ENCODE measurements at places on chromosomes 1 and 21.

DNA sequence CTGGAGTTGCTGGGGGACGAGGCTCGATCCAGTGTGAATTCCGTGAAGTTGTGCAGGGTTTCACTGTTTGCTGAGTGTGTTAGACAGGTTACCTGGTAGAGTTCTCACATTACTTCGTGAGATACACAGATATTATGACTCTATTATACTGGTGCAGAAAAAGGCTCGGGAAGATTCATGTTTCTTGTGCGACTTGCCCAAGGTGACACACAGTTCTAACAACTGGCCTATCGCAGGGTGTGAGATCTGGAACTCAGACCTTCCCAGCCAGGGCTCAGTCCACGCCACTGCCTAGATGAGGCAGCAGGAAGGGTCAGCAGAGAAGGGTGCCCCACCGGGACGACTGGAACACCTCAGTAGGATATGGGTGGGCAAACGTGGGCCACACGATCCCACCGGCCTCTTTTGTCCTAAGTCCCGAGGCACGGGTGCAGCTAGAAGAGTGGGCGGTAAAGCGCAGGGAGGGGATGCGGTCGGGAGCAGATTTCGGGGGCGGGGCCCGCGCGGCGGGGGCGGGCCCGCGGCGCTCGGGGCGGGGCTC lies 296 bp upstream of the RNPEP start:
- no peak for DNase-seq

DNA sequence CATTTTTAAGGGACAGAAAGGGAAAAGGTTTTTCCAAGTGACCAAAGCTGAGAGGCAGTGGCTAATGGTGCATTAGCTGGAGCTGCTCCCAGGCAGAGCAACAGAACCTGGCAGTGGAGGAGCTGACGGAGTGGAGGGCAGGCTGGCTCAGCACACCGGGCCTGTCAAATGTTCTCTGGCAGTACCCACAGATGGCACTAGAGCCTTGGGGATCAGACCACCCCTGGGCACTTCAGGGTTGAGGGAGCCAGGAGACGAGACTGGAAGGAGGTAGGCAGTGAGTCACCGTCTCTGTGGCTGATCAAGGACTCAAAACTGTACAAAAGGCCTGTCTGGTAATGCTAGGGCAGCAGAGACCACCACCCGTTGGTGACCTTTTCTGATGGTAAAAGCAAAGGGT lies 121.7 kb upstream of the KIAA0040 start:
- DNase-seq: no peak

DNA sequence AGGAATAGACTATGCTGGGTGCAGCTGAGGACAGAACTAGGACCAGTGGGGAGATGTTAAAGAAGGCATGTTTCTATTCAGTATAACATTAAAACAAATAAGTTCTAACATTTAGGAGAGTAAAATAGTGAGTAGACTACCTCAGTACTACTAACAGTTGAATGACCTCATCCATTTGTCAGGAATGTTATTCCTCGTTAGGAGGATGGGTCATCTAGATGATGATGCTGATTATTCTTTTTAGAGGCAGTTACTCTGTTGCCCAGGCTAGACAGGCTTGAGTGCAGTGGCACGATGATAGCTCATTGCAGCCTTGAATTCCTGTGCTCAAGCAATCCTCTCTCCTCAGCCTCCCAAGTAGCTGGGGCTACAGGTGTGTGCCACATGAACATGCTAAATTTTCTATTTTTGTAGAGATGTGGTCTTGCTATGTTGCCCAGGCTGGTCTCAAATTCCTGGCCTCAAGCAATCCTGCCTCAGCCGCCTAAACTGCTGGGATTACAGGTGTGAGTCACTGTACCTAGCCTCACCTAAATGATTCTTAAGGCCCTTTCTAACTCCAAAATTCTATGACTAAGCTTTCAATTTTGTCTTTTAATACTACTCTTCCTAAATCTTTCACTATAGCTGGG lies 9.3 kb downstream of the EEIG2 start:
- no peak for DNase-seq

DNA sequence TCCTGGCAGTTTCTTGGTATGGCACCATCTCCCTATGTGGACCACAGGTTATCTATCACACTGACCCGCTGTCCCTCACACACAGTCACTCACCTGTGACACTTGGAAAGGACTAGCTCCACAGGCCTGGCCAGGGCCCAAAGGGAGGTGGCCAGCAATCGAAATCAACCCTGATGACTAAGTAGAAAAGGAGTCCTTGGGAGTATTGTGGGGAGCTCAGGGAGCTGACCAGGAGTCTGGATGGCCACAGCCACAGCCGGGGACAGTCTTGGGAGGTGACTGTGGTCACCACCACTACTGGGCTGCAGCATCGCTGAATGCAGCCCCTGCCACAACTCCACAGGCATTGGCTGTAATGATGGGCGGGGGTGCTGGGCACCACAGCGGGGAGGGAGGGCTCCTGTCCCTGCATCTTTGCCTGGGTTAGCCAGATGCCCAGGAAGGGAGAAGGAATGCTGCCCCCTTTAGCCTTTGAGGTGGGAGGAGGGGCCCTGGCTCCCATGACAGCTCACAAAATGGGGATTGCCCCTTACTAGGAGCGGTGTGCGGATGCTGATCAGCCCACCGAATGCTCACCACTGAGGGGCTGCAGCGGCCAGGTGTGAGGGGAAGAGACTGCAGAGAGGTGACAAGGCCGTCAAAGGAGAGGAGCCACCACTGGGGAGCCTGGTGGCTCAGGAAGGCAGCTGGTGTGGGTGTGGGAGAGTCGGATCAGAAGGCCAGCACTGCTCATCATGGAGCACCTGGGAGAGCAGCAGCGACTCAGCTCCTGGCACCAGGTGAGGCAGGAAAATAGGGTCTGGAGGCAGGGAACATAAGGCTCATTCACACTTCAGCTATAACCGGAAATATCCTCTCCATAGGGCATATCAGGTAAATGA lies 61.3 kb downstream of the H3-3A start:
- DNase-seq: no peak

- no peak for DNase-seq
These were observed 69.9 kb upstream of the USP25 start for GRCh38 chr21:15659753-15660422.

DNA sequence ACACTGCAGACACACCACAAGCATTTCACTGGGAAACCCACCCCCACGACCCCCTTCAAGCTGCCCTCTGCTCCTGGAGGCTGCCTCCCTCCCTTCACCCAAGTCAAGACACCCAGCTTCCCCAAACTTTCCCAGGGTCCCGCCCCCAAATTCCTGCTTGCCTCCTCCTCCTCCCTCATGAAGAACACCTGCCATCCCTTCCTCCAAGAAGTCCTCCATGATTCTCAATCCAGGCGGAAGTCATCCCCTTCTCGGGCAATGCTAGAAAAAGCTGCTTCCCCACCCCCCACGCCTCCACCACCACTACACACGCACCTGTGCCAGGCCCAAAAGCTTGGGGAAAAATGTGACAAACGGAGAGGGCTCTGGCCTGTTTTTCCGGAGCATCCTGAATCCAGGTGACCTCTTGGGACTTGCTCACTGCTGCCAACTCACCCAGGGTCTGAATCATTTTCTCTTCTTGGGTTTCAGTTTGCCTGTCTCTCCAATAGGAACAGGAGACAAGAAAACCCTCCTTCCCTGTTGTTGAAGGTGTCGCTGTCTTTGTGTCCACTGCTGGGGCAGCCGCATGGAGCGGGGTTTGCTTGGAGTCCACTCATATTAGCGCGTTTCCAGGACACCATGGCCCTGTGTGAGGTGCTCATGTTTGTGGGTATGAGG lies 101.0 kb upstream of the CASZ1 start:
- DNase-seq: no peak

GRCh38 chr1:23867542-23867894 lies 572 bp downstream of the FUCA1 start:
- no peak for DNase-seq

DNA sequence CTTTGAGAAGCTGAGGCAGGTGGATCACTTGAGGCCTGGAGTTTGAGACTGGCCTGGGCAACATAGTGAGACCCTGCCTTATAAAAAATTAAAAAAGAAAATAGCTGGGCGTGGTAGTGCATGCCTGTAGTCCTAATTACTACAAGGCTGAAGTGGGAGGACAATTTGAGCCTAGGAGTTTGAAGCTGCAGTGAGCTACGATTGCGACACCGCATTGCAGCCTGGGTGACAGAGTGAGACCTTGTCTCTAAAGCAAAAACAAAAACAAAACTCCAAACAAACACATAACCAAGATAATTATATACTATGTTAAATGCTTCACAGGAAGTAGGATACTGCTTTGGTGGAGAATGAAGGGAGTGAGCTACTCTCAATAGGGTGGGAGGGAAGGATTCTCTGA lies 5.4 kb upstream of the PAFAH2 start:
- no peak for DNase-seq

DNA sequence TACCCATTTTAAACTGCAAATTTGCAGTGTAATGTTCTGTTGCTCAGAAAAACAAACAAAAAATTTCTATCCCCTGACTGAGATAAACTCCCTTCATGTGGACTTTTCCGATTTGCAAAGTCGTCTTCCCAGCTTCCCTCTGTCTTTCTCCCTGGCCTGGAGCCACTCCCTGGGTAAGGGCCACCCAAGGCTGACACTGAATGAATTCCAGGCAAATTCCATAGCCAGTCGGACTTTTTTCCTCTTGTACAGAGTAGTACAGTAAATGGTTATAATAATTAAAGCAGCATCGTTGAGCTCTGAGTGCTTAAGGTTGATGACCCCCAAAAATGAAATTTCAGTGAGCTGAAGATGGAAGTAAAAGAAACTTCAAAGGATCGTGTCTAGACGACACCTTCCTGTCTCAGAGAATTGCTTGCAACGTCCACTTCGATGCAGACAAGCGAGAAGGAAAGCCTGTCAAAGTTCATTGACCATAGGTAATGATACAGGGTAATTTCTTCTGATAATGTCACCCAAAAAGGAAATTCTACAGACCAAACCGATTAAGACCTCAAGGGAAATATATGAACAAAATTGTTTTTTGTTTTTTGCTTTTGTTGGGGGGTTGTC lies 33.6 kb upstream of the LHX8 start:
- DNase-seq: no peak

DNA sequence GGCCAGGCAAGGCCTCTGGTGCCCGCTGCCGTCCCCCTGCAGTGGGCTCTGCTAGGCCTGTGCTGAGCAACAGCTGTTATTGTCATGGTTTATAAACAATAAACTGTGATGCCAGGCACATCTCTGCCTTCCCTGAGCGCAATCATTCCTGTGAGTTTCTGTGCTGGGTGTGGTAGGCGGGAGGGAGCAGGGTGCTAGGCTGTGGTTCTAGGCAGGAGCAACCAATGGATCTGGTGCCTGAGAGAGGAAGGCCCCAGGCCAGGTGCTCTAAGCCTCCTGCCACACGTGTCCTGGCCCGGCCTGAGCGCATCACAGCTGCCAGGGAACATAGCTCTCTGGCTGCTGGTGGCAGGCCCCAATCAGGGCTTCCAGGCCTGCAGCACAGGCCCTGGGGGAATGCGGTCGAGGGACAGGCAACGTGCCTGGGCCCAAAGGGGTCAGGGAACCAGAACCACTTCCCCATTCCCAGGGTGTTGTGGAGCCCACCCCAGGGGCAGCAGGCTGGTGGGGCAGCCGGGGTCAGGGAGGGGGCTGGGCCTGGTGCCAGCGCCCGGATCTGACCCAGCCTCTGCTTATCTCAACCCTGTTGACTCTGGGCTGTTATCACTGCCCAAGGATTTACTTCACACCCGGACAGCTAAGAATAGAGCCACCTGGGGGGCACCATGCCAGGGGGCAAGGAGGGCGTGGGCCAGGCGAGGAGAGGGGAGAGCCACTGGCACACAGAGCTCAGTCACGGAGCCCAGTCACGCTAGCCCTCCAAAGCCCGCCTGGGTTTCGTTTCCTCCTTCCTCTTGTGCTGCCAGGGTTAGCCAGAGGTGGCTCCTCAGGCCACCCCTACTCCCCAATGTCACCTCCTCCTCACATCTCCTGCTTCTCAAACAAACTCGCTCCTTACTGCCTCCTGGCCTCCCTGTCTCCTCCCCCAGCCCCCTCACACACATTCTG lies 11.5 kb downstream of the TRIM46 start:
- no peak for DNase-seq

- DNase-seq: no peak
These were observed at the start of gene KRTAP12-3 for GRCh38 chr21:44657635-44658540. TSS of gene KRTAP12-3 (plus strand) at chr21:44657932. CDS start at chr21:44657980, 48 bp downstream.

DNA sequence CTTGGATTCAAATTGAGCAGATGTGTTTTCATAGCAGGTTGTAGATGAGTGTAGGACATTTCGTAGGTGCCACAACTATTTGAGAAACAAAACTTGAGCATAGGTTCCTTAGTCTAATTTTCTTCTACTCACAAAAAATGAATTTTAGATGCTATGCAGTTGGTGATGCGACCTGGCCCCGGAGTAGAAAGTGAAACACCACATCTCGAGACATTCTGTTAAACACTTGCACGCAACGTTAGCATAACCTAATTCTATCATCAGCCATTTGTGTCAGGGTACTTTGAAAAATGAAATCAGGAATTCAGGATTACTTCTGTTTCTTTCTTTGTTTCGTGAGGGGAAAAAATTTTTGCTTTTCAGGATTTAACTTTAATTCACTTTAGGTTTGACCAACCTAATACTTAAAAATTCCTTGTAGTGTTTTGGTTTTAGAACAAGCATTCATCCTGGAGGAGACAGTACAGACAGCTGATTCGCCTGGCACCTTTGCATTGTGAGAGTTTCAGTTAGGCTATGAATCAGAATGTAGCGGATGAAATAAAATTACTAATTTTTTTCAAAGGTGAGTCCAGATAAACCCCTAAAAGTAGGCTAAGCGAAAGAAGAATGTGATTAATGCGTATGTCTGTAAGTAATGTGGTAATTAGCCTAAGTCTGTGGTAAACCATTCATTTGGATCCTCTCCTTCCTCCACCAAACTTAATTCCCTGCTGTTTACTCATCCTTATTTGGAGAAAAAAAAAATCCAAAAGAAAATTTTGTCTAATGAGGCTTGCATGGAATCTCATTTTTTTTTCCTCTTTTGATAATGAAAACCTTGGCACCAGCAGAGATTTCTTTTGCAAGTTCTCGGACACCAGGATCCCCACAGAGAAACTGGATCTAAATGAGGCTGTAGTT lies 44.9 kb downstream of the MAP3K21 start:
- DNase-seq: no peak

- no peak for DNase-seq
These were observed 143.7 kb downstream of the PLPP3 start for GRCh38 chr1:56435434-56436262.

- DNase-seq: no peak
These were observed 49.7 kb upstream of the HSD17B7 start for GRCh38 chr1:162740755-162741154.

GRCh38 chr1:195005338-195005737 lies 1602.9 kb downstream of the KCNT2 start:
- DNase-seq: no peak

DNA sequence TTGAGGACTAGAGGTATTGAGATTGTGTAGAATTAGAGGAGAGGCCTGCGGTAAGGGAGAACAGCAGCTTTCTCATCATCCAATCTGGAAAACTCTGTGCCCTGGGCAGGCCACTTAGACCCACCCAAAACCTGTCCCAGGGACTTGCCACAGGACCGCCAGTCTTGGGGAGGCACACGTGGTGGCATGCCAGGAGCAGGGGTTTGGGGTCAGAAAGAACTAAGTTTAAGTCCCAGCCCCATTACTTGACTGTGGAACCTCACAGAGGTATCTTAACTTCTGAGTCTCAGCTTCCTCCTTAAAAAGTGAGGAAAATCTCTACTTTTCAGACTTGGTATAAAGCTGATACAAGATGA lies 356.6 kb downstream of the HHAT start:
- DNase-seq: no peak

Data from NCI-H526 treated with DMSO at 0.1 percent for 48 hours (cell line).